Psoas muscle (tissue), 8 donors: ENCODE measurements at places on chromosomes 7 and 10. TPM values are rescaled to one million over a fixed set of nuclear protein-coding genes. Genes with fewer than 3 reads are reported as not detected.

Gene MRLN
- 119 TPM for total RNA-seq

Gene LRRC17
- total RNA-seq: 0.34 TPM

Gene C10orf90
- not detected for total RNA-seq

Gene SH3PXD2A
- total RNA-seq: 57.7 TPM

Gene UPK3B
- total RNA-seq: not detected

Gene JMJD1C
- total RNA-seq: 28.8 TPM

Gene CLDN15
- 2.1 TPM for total RNA-seq

Gene AMPH
- 2.9 TPM for total RNA-seq

GRCh38 chr10:29022513-29022912 lies 266.4 kb upstream of the LYZL1 start:
- no peaks in the 10 kb centered on the region for H3K4me1 ChIP-seq
- H3K36me3 ChIP-seq: no peaks in the 10 kb centered on the region
- DNase-seq: no peak
- no peaks in the 10 kb centered on the region for H3K27me3 ChIP-seq
- H3K4me3 ChIP-seq: no peak overlapping the region

GRCh38 chr7:11831156-11831735 lies 752 bp downstream of the THSD7A start:
- peak overlapping the region; percentile 64 for H3K4me3 ChIP-seq
- H3K36me3 ChIP-seq: no peaks in the 10 kb centered on the region
- DNase-seq: no peak
- H3K27ac ChIP-seq: no peak overlapping the region
- no peaks in the 10 kb centered on the region for H3K27me3 ChIP-seq

DNA sequence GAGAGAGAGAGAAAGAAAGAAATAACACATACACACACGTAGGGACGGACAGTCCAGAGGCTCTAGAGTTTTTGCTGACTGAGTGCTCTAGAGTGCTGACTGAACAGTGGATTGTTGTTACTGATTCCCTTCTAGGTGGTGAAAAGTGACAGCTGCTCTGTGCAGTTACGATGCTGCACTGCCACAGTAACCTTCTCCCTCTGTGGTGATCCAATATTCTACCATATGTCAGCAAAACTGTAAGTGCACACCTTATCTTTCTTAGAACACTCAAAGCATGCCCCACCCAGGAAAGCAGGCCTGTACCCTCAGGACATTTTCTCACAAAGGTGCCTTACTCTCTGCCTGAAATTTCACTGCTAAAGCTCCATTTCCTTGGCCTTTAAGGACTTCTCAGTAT lies 1023.5 kb downstream of the TYW1 start:
- no peak for DNase-seq
- no peaks in the 10 kb centered on the region for H3K27me3 ChIP-seq
- H3K4me1 ChIP-seq: no peaks in the 10 kb centered on the region

GRCh38 chr10:132448248-132448731 lies 51.3 kb downstream of the PWWP2B start:
- no peaks in the 10 kb centered on the region for H3K36me3 ChIP-seq
- no peak overlapping the region for H3K4me3 ChIP-seq
- peak overlapping the region; percentile 71 for H3K27ac ChIP-seq
- H3K27me3 ChIP-seq: no peaks in the 10 kb centered on the region
- peak; percentile 81 for DNase-seq

DNA sequence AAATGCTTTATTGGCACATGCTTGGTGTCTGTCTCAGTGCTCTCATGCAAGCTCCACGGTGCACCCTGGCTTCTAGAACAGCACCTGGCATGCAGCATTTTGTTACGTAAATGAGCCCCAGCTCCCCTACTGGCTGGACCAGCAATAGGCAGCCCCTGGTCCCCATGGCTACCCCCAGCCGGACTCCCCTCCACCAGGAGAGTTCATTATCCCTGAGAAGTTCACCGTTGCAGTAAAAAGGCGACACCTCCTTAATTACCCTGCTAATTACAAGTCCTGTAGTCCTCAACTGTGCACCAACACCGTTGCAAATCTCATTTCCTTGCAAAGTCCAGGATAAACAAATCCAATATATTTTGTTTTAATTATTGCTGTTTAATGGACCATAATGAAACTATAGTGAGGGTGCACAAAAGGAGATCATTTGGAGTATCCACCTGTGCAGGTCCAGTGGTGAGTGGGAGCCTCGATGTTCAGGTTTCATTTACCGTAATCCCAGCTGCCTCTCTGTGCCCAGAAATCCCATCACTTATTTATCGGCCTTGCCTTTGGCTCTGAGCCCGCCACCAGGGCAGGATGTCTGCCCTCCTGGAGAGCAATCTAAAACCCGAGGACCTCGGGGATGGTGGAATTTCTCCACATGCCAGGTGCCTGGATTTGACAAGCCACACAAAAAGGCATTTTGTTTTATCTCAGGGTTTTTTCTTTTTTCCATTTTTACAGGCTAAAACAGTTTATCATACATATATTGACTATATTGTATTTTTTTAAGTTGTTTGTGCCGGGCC lies 12.8 kb upstream of the DRGX start:
- no peak overlapping the region for H3K4me3 ChIP-seq
- H3K4me1 ChIP-seq: no peaks in the 10 kb centered on the region
- DNase-seq: no peak
- H3K27me3 ChIP-seq: peaks cover 1% of the 10 kb centered on the region

- H3K27me3 ChIP-seq: no peaks in the 10 kb centered on the region
- peak; percentile 24 for DNase-seq
- no peak overlapping the region for H3K4me3 ChIP-seq
- H3K27ac ChIP-seq: no peak overlapping the region
- H3K36me3 ChIP-seq: no peaks in the 10 kb centered on the region
- no peaks in the 10 kb centered on the region for H3K4me1 ChIP-seq
These were observed 81.9 kb upstream of the CALN1 start for GRCh38 chr7:72493850-72494661.

DNA sequence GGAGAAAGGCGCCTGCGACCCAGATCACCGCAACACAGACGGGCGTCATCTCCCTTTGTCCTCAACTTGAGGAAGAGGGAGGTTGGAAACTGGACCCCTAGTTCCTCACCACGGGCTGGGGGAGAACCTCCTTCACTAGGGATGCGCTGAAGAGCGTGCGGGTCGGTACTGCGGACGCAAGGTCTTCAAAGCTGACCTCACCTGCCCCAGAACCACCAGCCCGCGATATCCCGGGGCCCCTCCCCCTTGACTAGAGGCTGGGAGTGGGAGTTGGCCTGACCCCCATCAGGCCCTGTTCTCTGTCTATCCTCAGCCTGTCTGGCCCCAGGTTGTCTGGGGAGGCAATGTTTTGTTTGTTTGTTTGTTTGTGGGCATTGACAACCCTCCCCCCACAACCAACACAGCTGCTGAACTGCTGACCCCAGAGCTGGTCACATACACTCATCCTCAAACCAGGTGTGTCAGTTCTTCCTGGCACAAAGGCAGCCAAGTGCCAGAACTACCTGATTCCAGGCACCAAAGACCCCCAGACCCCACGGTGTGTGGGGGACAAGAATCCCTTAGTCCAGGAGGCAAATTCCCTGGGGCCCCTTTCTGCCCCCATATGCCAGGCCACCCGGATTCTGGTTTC lies 2.9 kb downstream of the NPM3 start:
- H3K4me1 ChIP-seq: peaks cover 39% of the 10 kb centered on the region
- peak overlapping the region; percentile 59 for H3K4me3 ChIP-seq
- H3K36me3 ChIP-seq: no peaks in the 10 kb centered on the region

GRCh38 chr10:130028465-130028819 lies 64.4 kb upstream of the EBF3 start:
- no peak overlapping the region for H3K4me3 ChIP-seq
- no peak for DNase-seq
- H3K4me1 ChIP-seq: no peaks in the 10 kb centered on the region
- no peak overlapping the region for H3K27ac ChIP-seq
- no peaks in the 10 kb centered on the region for H3K36me3 ChIP-seq

- H3K4me1 ChIP-seq: peaks cover 5% of the 10 kb centered on the region
- no peak overlapping the region for H3K27ac ChIP-seq
- no peaks in the 10 kb centered on the region for H3K27me3 ChIP-seq
- no peaks in the 10 kb centered on the region for H3K36me3 ChIP-seq
- no peak for DNase-seq
- H3K4me3 ChIP-seq: no peak overlapping the region
These were observed 53.9 kb downstream of the SYPL1 start for GRCh38 chr7:106057962-106058927.

- H3K36me3 ChIP-seq: no peaks in the 10 kb centered on the region
- H3K27me3 ChIP-seq: no peaks in the 10 kb centered on the region
- H3K4me3 ChIP-seq: no peak overlapping the region
- H3K27ac ChIP-seq: no peak overlapping the region
- no peak for DNase-seq
These were observed 100.9 kb upstream of the PHYHIPL start for GRCh38 chr10:59075576-59075975.

- no peak overlapping the region for H3K4me3 ChIP-seq
- no peaks in the 10 kb centered on the region for H3K4me1 ChIP-seq
- H3K27ac ChIP-seq: no peak overlapping the region
- DNase-seq: no peak
- no peaks in the 10 kb centered on the region for H3K27me3 ChIP-seq
These were observed 3.6 kb upstream of the GRID2IP start for GRCh38 chr7:6554848-6555247.

DNA sequence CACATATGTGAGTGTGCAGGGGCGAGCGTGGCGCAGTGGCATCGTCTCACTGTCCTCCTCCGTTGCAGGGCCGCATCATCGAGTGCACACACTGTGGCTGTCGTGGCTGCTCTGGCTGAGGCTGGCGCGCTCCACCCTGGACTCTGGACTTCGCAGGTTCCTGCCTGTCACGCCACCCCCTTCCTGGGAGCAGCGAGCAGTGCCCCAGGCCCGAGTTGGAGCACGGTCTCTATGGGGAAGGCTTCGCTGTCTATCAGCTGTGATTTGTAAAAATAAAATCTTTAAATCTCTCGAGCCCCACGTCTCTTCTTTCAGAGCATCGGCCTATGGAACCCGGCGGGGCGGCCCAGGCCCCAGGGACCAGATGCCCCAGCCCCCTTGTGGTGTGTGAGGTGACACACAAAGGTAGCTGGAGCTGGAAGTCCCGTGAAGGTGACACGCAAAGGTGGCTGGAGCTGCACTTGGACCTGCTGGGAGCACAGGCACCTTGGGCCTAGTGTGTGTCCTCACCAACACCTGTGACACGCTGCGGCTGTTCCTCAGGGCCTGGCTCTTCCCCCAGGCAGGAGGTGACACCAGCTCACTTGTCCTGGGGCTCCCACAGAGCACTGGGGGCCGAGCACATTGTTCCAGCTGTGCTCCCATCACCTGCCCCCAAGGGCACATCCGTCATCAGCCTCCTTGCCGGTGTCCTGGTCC lies 10.7 kb downstream of the BUD31 start:
- H3K27me3 ChIP-seq: no peaks in the 10 kb centered on the region
- peaks cover 9% of the 10 kb centered on the region for H3K36me3 ChIP-seq
- H3K4me3 ChIP-seq: no peak overlapping the region
- H3K27ac ChIP-seq: no peak overlapping the region

DNA sequence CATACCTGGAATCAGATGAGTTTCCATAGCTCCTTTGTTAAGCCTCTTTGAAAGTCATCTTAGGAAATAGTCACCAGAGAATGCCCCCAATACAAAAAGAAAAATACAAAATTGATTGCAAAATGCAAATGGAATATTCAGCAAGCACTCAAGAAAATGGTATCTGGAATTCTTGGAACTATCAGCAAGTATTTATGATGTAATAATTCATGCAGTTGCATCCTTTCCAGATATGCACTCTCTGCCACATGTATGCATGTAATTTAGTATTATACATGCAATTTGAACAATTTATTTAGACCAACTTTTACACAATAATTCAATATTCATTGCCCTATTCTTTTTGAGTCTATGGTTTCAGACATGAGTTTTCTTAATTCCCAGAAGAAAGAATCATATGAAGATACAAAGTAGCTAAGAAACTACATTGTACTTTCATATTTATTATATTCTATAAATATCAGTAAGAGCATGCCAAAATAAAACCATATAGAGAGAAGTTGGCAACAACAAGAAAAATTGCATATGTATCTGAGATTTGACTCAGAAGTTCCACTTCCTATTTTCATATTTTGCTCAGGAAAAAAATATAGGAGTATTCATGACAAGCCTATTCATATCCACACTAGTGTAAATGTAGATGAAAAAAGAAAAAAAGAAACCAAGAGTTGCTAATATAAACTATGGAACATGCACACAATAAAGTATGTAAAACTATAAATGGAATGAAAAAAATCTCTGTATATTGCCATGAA lies 338.5 kb downstream of the SEMA3D start:
- no peaks in the 10 kb centered on the region for H3K27me3 ChIP-seq
- no peak for DNase-seq
- no peaks in the 10 kb centered on the region for H3K36me3 ChIP-seq
- no peaks in the 10 kb centered on the region for H3K4me1 ChIP-seq
- H3K27ac ChIP-seq: no peak overlapping the region
- H3K4me3 ChIP-seq: no peak overlapping the region
